D721Med (cell line): ENCODE measurements at places on chromosomes 7 and 10.

DNA sequence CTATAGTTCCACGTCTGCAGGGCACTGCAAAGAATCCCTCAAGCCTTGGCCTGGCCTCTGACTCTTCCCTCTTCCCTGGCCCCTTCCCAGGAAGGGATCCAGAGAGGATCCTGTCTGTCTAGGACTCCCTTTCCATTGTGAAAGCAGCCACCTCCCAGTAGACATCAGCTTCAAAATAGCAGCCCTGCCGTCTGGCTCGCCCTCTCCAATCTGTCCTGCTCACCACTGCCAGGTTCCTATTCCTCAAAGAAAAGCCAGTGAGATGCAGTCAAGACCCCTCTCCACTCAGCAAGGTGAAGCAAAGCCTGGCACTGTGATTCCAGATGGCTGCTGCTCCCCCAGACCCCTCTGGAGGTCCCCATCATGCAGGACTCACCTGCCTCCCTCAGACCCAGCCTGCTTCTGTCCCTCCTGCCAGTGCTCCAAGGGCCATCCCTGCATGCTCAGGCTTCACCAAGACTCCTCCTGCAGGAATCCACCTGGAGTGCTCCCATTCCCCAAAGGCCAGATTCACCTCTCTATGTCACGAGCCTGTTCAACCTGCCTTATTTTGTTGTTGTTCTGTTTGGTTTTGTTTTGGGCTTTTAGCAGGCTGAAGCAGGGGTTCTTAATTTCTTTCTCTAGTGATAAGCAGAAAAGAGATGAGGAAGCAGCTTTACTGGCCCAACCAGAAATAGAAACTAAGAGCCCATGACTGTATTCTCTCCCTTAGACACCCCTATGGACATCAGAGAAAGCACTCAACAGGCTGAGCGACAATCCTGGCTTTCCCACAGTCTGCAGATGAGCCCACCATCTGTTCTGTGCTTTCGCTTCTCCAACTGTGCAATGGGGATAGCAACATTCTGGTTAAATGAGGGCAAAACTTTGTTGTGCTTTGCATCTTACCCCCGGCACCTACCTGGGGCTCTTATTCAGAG lies 305.1 kb downstream of the GRID1 start:
- no peak for DNase-seq

GRCh38 chr7:78479348-78479747 lies 680.8 kb downstream of the PHTF2 start:
- DNase-seq, result no peak

GRCh38 chr10:2851566-2851965 lies 215.8 kb upstream of the PFKP start:
- DNase-seq, result no peak

- DNase-seq, result no peak
Measured at GRCh38 chr10:31804352-31804810, 124.2 kb downstream of the ARHGAP12 start.

DNA sequence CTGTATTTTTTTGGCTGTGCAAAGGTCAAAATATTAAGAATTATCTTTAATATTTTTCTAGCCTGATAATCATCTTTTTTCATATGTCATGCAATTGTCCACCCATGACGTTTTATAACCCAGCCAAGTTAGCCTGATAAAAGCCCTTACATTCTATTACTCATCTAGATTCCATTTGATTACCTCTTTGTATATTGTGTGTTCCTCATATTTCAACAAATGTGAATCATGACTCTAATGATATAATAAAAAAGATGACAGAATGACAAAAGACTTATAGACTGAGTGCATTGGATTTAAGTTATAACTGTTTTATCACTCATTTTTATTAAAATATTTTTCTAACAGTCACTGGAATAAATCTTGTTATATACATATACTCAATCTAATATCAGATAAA lies 1560.0 kb upstream of the LRRTM3 start:
- no peak for DNase-seq
